ENCODE measurements at places on chromosomes 1 and 21.

DNA sequence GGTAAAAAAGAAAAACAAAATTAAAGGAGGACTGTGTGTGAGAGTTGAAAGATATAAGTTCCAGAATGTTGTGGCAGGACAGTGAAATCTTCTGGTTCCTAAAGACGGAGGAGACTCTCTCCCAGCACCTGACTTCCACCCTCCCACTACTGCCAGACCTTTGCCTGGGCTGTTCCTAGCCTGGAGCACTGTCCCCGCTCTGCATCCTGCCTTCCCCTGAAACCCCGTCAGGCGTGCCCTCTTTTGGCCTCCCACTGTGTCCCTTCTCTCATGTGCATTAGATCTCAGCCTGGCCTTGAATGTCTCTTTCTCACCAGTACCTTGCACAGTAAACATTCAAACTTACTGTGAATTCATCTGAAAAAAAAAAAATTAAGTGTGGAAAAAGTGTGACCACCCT, 74.1 kb downstream of the VPS26C start:
- H3K27ac ChIP-seq: no peak overlapping the region
- no peak overlapping the region for H3K4me3 ChIP-seq
- no peaks in the 10 kb centered on the region for H3K4me1 ChIP-seq
- no peak for DNase-seq

DNA sequence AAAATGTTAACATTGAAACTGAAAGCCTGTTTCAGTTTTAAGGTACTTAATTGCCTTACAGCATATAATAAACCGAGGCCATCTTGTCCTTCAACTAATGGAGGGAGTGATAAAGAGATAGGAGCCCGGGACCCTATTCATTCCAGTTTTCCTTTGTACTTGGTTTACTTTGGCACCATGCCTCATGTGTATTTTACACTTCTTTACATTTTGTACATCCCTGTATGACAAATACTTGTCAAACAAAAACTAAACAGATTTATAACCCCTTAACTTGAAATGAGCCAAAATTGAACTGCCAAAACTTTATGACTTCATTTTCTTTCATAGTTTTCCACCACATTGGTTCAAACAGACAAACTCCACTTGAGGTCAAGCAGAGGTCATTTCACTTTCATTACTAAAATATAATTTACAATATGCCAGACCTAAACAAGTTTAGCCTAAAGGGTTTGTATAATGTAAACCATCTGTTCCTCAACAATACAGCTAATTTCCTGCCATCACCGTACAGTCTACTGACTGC, 30.9 kb upstream of the UBE2U start:
- no peak overlapping the region for H3K27ac ChIP-seq
- H3K4me3 ChIP-seq: no peak overlapping the region
- no peak for DNase-seq
- H3K36me3 ChIP-seq: peaks cover 9% of the 10 kb centered on the region
- H3K27me3 ChIP-seq: no peaks in the 10 kb centered on the region
- no peaks in the 10 kb centered on the region for H3K4me1 ChIP-seq

DNA sequence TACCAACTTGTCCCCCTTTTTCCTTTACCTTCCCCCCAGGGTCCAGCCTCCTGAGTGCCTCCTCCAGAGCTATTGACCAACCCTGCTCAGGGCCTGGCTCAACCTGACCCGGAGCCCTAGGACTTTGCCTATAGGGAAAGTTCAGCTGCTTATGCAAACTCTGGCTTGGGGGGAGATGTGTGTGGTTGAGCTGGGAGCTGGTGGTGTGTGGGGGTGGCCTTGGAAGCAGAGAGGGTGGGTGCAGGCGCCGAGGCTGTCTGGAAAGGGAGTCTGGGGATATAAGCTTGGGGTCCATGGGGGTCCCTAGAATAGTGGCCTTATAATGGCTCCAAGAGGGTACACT, 14.1 kb downstream of the KCNQ4 start:
- DNase-seq: no peak
- H3K36me3 ChIP-seq: no peaks in the 10 kb centered on the region
- peaks cover 46% of the 10 kb centered on the region for H3K4me1 ChIP-seq
- H3K27ac ChIP-seq: no peak overlapping the region
- H3K27me3 ChIP-seq: no peaks in the 10 kb centered on the region

DNA sequence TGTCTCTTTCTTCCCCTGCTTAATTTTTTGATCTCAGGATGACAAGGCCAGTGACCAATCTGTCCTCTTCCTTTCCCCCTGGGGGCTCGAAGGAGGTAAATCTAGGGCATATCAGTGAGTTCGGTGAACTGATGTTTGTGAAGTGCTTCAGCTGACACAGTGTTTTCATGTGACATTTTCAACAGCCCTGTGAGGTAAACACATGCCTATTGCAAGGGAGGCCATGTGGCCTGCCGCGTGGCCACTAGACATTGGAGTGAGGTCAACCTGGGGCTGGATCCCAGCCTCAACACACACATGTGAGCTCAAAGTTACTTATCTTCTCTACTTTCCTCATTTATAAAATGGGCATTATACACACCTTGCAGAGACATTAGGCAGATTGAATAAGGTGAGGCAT, 126.3 kb downstream of the PLPP3 start:
- no peak overlapping the region for H3K4me3 ChIP-seq

GRCh38 chr1:43522431-43522775, 8.3 kb upstream of the PTPRF start:
- no peak for DNase-seq
- H3K27me3 ChIP-seq: no peaks in the 10 kb centered on the region
- H3K27ac ChIP-seq: no peak overlapping the region

- peaks cover 7% of the 10 kb centered on the region for H3K4me1 ChIP-seq
- H3K36me3 ChIP-seq: no peaks in the 10 kb centered on the region
- DNase-seq: no peak
- no peaks in the 10 kb centered on the region for H3K27me3 ChIP-seq
Observed at GRCh38 chr21:38848187-38848609, 42.5 kb downstream of the ETS2 start.

GRCh38 chr1:150650193-150650592, 20.8 kb upstream of the ENSA start:
- DNase-seq: no peak
- H3K27ac ChIP-seq: no peak overlapping the region
- H3K27me3 ChIP-seq: no peaks in the 10 kb centered on the region
- no peaks in the 10 kb centered on the region for H3K4me1 ChIP-seq
- H3K36me3 ChIP-seq: peaks cover 23% of the 10 kb centered on the region
- no peak overlapping the region for H3K4me3 ChIP-seq

- H3K4me1 ChIP-seq: no peaks in the 10 kb centered on the region
- H3K36me3 ChIP-seq: no peaks in the 10 kb centered on the region
- H3K4me3 ChIP-seq: no peak overlapping the region
- H3K27me3 ChIP-seq: no peaks in the 10 kb centered on the region
Observed at GRCh38 chr1:177890479-177890878, 79.4 kb downstream of the SEC16B start.

- no peak for DNase-seq
- no peaks in the 10 kb centered on the region for H3K27me3 ChIP-seq
- H3K4me3 ChIP-seq: no peak overlapping the region
- H3K36me3 ChIP-seq: no peaks in the 10 kb centered on the region
- H3K27ac ChIP-seq: no peak overlapping the region
Observed at GRCh38 chr1:229203030-229203751, 67.7 kb upstream of the RAB4A start.

GRCh38 chr21:46066591-46067331, 31.2 kb upstream of the COL6A2 start:
- no peaks in the 10 kb centered on the region for H3K36me3 ChIP-seq
- H3K4me3 ChIP-seq: no peak overlapping the region
- peak; percentile 66 for DNase-seq
- peak overlapping the region; percentile 69 for H3K27ac ChIP-seq
- H3K4me1 ChIP-seq: peaks cover 31% of the 10 kb centered on the region

GRCh38 chr1:227317523-227318015, 723 bp downstream of the CDC42BPA start:
- H3K27ac ChIP-seq: peak overlapping the region; percentile 93
- no peak for DNase-seq
- peaks cover 22% of the 10 kb centered on the region for H3K4me1 ChIP-seq
- peak overlapping the region; percentile 91 for H3K4me3 ChIP-seq
- no peaks in the 10 kb centered on the region for H3K27me3 ChIP-seq

- no peak for DNase-seq
- no peaks in the 10 kb centered on the region for H3K27me3 ChIP-seq
- H3K4me1 ChIP-seq: no peaks in the 10 kb centered on the region
Observed at GRCh38 chr1:3943123-3943431, 43.0 kb upstream of the C1orf174 start.

GRCh38 chr1:10830961-10831668, 34.7 kb upstream of the CASZ1 start:
- no peak overlapping the region for H3K4me3 ChIP-seq
- H3K4me1 ChIP-seq: peaks cover 7% of the 10 kb centered on the region
- H3K27me3 ChIP-seq: peaks cover 12% of the 10 kb centered on the region
- DNase-seq: no peak
- H3K36me3 ChIP-seq: no peaks in the 10 kb centered on the region
- H3K27ac ChIP-seq: no peak overlapping the region

DNA sequence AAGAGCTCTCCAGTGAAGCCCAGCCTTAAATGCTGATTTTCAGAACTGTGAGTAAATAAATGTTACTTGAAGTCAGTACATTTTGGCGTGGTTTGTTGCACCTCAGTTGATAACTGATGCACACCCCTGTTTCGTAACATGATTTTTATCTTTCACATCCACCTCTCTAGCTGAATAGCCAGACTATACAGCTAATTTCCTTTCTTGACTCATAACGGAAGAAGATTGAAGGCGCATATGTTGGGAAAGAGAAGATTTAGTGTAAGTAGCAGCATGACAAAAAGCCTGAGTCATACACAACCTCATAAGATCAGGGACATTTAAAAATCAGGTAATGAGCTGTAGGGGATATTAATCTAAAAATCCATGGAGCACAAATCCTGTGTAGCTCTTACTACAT, 716.2 kb upstream of the ZP4 start:
- H3K4me3 ChIP-seq: no peak overlapping the region
- no peak overlapping the region for H3K27ac ChIP-seq
- no peaks in the 10 kb centered on the region for H3K4me1 ChIP-seq
- H3K36me3 ChIP-seq: no peaks in the 10 kb centered on the region
- H3K27me3 ChIP-seq: no peaks in the 10 kb centered on the region

- DNase-seq: no peak
- no peak overlapping the region for H3K4me3 ChIP-seq
- no peak overlapping the region for H3K27ac ChIP-seq
- no peaks in the 10 kb centered on the region for H3K27me3 ChIP-seq
- H3K36me3 ChIP-seq: no peaks in the 10 kb centered on the region
- H3K4me1 ChIP-seq: no peaks in the 10 kb centered on the region
Observed at GRCh38 chr1:224640018-224640417, 23.9 kb downstream of the CNIH3 start.

DNA sequence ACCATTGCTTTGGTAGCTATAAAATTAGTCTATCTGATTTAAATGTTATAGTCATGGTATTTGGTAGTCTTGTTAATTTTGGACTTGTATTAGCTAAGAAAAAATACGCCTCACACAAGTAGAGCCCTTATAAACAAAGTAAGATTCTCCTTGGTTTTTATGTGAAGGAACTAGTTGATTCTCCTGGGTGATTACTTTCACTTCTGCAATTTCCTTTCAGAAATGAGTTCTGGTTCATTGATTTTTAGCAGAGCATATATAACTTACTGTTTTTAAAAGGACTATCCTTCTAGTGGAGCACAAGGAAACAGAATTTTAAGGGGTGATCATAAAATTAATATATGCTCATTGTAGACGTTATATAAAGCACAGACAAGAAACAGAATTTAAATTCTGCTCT, 120.1 kb downstream of the BACH1 start:
- no peak overlapping the region for H3K4me3 ChIP-seq
- no peaks in the 10 kb centered on the region for H3K27me3 ChIP-seq
- DNase-seq: no peak
- no peaks in the 10 kb centered on the region for H3K4me1 ChIP-seq
- no peaks in the 10 kb centered on the region for H3K36me3 ChIP-seq

- DNase-seq: no peak
- no peak overlapping the region for H3K27ac ChIP-seq
- no peak overlapping the region for H3K4me3 ChIP-seq
- no peaks in the 10 kb centered on the region for H3K36me3 ChIP-seq
- H3K27me3 ChIP-seq: no peaks in the 10 kb centered on the region
- no peaks in the 10 kb centered on the region for H3K4me1 ChIP-seq
Observed at GRCh38 chr1:205488074-205488723, 16.3 kb upstream of the CDK18 start.

DNA sequence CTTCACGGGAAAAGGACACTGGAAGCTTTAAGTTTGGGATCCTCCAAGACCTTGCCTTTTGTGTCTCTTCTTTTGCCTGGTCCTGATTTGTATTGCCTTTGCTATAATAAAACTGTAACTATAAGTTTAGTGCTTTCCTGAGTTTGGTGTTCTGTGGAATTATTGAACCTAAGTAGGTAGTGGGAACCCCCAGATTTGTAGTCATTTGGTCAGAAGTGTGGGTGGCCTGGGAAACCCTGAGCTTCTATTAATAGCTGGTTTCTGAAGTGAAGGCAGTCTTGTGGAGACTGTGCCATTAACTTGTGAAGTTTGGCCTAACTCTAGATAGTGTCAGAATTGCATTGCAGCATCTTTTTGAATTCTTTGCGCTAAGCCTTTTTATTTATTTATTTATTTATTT, 6.8 kb upstream of the MYCL start:
- no peak for DNase-seq
- no peaks in the 10 kb centered on the region for H3K27me3 ChIP-seq
- H3K27ac ChIP-seq: no peak overlapping the region
- no peaks in the 10 kb centered on the region for H3K36me3 ChIP-seq
- H3K4me3 ChIP-seq: no peak overlapping the region

DNA sequence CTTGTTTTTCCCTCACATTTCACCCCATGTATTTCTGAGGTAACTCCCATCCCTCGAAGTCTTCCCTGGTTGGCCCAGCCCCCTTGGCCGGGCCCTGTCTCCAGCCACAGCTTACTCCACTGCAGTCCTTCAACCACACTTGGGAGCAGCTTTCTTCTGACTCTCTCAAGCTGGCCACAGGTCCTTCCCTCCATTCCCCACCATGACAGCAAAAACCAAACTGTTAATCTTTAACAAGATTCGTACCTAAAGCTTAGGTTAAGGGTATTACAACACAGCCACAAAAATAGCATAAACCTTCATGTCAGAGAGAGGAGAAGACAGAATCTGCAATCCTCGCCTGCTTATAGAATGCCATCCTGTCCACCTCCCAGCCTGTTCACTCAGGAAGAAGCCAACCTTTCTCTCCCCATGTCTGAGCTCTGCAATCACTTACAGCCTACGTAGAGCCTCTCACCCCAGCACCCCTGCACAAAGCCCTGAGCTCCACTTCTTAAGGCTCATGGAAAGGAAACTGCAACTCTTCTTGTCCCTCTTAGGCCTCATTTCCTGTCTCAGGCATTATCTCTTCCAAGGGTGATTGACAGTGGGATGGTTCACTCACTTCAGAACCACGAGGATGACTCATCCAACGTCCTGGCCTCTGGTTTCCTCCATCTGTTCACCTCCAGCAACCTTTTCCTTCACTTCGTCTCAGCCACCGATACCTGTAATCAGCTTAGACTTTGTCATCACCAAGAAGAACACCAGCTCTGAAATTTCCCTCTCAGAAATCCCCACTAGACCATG, 72.8 kb downstream of the CD2 start:
- H3K36me3 ChIP-seq: no peaks in the 10 kb centered on the region
- H3K27ac ChIP-seq: no peak overlapping the region
- H3K27me3 ChIP-seq: no peaks in the 10 kb centered on the region
- no peak overlapping the region for H3K4me3 ChIP-seq
- no peaks in the 10 kb centered on the region for H3K4me1 ChIP-seq
